ENCODE measurements at places on chromosomes 11 and 22. TPM values are rescaled to one million over a fixed set of nuclear protein-coding genes. Genes with fewer than 3 reads are reported as not detected.

The MS4A4E gene
- total RNA-seq, result not detected

The GSTT2B gene
- total RNA-seq, result 8.1 TPM

DNA sequence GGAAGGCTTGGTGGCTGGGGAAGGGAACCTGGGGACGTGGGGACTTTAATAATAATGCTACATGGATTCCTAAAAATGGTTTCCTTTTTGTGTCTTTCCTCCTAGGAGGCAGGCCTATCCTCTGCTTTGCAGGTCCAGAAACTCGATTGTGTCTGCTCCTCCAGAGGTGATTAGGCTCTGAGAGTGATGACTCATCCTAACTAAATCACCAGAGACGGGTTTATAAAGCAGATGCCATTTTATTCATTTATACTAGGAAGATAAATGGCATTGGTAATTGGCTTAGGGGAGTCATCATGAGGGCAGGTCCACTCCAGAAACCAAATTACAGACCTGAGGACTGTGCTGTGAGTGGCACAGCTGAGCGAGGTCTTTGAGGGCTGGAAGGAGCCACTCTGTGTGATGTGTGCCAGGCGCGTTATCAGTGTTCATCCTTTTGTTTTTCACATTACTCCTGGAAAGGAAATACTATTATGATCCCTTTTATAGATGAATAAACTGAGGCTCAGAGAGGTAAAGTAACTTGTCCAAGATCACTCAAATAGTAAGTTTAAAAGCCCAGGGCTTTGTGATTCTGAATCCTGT lies 7.1 kb downstream of the NLRX1 start:
- DNase-seq, result peak; percentile 22

DNA sequence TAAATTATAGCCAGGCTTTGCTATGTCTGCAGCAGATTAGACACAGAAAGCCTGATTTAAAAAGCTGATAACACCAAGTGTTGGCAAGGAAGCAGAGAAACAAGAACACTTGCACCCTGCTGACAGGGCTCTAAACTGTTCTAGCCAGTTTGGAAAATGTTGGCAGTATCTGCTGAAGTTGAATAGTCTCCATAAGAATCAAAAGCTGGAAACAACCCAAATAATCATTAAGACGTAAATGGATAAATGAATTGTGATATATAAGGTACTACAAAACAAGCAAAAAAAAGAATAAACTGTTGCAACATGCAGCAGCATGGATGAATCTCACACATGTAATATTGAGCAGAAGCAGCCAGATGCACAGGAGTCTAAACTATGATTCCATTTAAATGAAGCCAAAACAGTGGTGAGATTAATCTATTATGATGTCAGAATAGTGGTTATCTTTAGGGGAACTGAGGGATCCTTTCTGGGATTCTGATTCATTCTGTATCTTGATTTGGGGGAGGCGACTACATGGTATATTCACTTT lies 40.4 kb upstream of the ADORA2A start:
- DNase-seq, result no peak

GRCh38 chr11:8826901-8827560 lies 84.0 kb upstream of the AKIP1 start:
- no peak for DNase-seq

DNA sequence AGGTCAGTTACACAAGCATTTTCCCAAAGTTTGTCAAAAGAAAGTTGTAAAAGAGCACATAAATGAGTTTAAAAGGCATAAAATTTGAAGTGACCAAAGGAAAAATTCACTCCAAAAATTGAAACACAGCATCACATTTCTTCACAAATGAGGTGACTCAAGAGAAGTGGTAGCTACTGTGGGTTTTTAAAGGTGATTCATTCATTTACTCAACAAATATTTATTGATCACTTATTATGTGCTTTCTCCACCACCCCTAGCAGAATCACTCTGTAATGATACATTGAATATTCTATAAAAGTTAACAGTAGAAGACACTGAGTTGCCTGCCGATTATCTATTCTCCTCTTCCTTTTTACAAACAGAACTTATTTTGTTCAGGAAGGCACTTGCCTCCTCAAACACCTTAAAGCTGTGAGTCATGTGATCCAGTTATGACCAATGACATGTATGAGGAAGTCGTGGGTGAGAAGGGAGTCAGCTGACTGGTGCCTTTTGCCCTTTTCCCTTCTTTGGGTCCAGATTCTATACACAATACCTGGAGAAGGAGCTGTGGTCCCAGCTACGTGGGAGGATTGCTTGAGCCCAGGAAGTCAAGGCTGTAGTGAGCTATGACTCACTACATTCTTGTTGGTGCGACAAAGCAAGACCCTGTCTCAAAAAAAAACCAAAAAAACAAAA lies 67.7 kb upstream of the CLNS1A start:
- DNase-seq, result peak; percentile 58

DNA sequence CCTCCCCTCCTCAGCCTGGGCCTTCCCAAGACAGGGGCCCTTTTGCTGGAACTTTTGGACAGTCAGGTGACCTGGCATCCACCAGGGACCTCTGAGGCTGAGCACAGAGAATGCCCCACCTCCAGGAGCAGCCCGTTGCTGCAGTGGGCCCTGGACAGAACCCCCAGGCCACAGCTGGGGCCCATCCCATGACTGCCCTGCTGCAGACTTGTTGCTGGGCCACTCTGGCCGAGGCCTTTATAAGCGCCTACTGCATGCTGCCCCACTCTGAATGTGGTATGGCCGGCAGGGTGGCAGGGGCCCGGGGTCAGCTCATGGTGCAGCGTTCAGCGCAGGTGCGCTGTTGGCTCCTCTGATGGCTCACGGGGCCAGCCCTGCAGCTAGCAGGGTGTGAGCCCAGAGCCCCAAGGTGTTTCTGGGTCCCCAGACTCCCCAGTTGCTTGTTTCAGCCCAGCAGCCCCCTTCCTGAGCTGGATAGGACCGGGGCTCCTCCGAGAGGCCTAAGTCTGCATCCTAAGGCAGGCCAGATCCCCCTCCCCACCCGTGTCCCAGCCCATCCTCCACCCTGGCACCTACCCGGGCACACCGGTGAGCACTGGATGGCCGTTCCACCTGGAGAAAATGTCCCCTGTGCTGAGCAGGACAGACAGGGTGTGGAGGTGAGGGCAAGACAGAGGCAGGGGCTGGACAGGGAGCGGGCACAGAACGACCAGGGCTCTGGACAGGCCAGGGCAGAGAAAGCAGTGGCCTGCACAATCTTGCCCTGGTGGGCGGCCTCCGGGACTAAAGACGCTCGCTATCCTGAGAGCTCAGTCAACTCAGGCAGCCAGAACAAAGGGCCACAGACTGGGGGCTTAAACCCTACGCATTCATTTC lies 28.1 kb upstream of the TH start:
- DNase-seq, result no peak

GRCh38 chr11:66061268-66061667 lies 8.8 kb upstream of the PACS1 start:
- DNase-seq, result no peak

Measured in mammary epithelial cell (primary cell).